ENCODE measurements at places on chromosomes 5 and 9.

- DNase-seq, result no peak
Measured at GRCh38 chr9:100206899-100207298, 107.9 kb downstream of the INVS start.

DNA sequence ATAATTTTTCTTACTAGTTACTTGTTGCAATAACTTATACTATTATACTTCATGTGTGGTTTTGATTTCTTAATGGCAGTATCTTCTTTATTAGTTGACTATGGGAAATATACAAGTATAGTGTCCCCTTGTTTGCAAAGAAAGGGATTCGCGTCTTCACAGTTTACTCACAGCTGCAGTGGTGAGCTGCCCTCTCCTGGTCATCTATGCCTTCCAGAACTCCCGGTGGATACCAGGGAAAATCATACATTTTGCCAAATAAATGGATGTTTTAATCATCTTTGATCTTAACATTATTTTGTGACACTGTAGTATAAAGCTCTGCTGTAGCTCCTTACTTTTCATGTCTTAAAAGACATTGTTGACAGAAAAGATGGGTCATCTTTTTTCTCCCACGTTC lies 142.0 kb downstream of the ZCCHC7 start:
- no peak for DNase-seq

DNA sequence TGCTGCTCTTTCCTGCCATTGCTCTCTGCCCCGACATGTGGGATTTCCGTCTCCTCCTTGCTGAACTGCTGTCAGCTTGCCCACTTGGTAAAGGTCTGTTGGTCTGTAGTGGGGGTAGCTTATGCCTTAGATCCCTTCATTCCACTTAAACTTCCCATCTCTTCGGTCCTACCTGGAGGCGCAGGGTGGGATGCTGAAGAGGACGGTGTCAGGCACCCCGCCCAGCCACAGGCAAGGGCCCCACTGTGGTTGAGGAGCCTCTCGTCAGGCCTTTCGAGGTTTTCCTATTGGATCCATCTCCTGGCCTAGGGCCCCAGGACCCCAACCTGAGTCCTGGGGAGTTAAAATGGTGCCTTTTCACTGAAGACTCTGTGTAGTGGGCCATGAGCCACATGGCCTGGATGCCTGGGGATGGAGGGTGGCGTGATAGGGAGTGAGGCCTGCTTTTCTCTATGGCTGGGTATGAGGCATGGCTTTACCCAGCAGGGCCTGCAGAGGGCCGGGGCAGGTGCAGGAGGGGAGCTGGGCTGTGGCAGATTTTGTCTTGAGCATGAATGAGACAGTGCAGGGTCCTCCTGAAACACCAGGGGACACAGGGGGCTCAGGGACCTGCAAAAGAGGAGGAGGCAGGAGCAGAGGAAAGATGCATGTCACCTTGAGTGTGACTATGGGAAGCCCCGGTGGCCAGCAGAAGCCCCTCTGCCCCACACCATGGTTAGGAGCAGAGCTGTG lies 25.8 kb upstream of the RNF130 start:
- no peak for DNase-seq

- no peak for DNase-seq
Measured at GRCh38 chr5:31768046-31768445, 129.1 kb downstream of the PDZD2 start.

DNA sequence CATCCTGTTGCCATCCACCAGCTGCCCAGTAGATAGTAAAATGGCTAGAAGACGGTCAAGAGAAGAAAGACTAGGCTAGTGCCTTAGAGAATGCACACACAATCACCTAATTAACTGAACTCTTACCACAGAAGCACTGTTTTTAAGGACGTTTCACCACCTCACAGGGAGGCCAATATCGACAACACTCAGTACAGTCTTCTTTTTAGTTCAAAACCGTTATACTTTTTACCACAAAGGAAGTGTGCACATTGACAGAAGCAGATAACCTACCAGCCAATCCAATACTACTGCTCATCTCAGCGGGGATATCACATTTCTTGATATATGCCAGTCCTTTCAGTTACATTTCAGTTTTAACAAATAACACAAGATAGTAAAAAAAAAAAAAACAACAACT lies 122.3 kb downstream of the GNAQ start:
- DNase-seq, result peak; percentile 69

DNA sequence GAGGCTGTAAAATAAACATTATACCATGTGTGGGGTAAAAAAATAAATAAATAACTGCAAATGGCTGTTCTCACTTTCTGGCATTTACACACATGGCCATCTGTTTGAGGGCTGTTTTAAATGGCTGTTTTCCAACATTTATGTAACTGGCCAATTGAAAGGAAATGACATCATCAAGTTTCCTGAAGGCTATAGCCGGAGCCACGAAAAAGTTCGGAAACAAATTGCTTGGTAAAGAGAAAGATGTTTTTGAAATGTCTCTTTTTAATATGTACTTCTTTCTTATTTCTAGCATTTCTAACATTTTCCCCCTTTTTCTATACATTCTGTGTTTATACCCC lies 95.4 kb upstream of the DAB2 start:
- DNase-seq, result no peak

- no peak for DNase-seq
Measured at GRCh38 chr5:56606192-56606591, 209.2 kb upstream of the MAP3K1 start.

DNA sequence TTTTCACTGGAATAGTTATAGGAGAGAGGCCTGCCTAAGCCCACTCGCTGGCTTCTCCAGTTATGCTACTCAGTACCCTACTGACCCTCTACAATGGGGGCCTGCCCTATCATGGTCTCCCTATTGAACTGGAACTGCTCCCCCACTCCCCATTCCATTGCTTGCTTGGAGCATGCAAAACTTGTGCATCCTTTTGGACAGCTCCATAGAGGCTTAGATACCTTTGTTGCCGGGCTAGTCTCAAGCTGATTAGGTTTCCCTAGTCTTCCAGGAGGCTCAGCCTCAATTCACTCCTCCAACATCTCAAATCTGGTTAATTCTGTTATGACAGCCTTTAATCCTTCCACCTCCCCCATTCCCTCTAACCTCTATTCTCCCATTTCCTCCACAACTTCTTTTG lies 39.9 kb downstream of the KIF24 start:
- DNase-seq, result no peak

- DNase-seq, result peak; percentile 54
Measured at GRCh38 chr5:81425569-81425968, 31.6 kb upstream of the ACOT12 start.

GRCh38 chr5:160133918-160134304 lies 14.7 kb upstream of the PWWP2A start:
- DNase-seq, result no peak

DNA sequence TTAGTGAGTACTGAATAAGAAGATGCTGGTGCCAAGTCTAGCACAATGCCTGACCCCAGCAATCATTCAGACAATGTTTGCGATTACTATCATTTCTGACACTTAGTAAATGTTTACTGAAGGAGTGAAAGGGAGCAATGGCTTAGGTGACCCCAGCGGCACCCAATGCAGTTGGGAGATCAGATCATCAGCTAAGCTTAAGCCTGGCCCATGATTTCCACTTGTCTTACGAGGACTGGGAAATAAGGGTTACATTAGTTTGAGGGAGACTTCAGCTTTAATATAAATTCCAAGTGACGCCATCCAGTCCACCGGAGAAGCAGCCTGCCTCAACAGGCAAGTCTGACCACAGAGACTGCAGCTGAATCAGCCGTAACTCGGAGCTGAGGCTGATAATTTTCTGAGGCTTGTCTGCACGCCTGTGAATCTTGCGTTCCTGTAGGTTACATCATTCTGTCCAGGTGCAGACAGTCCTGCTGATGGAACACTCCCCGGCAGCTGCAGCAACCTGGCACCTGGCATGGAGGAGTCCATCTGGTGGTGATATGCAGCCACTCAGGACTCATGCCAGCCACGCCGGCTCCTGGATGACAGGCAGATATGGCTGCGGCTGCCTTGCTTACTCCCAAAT lies 34.9 kb upstream of the FGF1 start:
- no peak for DNase-seq

- DNase-seq, result no peak
Measured at GRCh38 chr9:76537150-76537646, 78.2 kb downstream of the GCNT1 start.

- no peak for DNase-seq
Measured at GRCh38 chr9:107866711-107867311, 377.2 kb upstream of the KLF4 start.

GRCh38 chr9:34999576-34999975 lies 10.0 kb downstream of the DNAJB5 start:
- no peak for DNase-seq

DNA sequence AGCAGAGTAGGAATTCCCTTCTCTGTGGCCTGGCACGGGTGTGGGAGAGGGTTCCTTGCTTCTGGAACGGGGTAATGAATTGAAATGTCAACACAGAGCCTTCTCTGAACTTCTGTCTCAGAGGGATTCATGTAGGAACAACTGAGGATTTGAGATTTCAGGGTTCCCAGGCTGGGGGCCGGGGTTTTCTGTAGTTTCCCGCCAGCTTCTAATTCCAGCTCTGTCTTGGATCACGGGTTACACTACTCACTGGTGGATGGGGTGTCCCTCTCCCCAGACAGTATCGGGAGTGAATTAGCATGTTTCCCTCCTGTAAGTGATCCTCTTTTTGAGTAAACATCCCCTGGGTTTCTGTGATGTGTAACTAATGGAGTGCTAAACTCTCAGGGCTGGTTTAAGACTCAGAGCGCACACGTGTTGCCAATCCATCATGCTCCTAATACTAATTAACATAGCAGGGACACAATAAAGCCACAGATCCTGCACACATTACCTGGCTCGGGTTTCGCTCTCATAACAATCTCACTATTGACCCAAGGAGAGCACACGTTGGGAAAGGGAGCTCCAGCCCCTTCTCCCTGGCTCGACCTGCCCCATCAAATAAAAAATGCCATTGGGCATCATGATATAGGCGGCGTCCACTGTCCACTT lies 18.1 kb upstream of the DMRT2 start:
- no peak for DNase-seq

GRCh38 chr9:92846662-92847145 lies 31.1 kb downstream of the ZNF484 start:
- no peak for DNase-seq

DNA sequence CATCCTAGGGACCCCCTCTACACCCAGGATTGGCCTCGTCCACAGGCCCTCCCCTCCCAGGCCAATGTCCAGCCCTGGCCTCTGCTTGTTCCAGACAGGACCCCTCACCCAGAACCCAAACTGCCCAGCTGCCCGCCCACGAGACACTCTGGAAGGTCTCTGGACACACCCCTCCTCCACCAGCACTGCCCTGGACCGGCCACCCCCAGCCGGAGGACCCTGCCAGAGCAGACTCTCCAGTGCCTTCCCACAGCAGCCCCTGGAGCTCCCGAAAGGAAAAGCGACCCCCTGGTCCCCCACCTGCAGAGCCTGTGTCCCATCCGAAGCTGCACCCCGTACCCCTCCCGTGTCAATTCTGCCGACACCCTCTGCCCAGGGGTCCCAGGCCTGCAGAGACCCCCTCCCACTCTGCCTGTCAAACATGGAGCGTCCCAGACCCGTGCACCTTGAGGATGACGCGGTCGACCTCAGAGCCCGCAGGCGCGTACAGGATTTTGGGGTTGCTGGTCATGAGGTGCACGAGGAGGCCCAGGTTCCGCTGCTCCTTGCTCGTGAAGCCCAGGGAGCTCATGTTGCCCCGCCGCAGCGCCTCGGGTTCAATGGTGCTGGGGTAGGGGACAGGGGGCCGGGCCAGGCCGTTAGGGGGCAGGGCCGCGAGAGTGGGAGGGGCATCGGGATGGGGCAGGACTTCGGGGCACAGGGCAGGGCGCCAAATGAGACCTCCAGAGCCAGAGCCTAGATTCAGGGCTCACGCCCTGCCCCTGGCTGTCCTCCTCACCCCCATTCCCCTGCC lies 8.0 kb downstream of the ABCA2 start:
- DNase-seq, result no peak

DNA sequence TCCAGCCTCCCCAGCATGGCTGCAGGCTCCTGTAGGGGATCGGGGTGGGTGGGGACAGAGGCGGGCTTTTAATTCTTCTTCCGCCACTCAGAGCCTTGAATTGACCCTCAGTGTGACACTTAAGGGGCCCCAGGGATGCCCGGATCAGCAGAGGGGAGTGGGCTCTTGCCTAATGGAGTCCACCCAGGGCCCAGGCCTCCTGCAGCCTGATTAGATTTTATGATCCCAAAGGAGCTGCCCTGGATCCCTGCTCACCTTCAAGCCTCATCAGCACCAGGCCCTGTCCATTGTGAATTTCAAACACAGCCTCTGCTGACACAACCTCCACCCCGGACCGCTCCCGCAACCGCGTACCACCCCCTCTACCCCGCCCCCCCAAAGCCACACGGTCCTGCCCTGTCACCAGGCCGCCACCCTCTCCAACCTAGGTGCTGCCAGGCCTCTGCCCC lies 214.1 kb upstream of the IER5L start:
- no peak for DNase-seq

GRCh38 chr9:136835162-136835931 lies 6.9 kb upstream of the AJM1 start:
- DNase-seq, result no peak

DNA sequence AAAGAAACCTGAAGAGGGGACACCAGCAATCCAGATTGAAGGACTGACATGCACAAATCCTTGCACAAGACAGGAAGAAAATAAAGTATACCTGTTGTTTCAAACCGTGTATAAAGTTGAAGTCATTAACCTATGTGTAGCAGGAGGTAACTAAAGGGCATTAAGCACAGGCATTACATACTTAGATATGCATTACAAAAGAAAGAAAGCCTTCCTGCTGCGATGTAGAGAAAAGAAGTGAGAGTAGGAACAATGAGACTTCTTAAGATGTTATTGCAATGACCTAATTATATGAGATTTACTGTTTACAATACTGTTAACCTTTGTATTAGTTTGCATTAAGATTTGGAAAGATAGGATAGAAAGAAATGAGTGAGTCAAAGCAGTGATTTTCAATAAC lies 308.9 kb upstream of the PTPRD start:
- no peak for DNase-seq

DNA sequence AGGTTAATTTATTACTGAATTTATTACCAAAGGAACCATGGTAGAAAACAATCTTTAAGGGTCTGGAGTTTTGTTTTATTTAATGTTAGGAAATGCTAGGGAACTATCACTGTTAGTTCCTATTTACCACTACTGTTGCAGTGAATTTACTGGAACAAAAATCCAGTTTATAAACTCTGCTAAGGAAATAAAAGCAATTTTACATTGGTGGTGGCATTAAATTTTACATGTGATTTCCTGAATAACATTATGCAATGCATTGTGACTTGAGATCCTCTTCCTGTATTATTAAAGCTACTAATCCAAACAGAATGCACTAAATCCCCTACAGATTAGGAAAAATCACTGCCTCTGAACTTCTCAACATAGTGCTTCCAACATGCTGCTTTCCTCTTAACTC lies 599.5 kb upstream of the PTGER4 start:
- DNase-seq, result no peak
